ENCODE measurements at places on chromosomes 12 and 14. TPM values are rescaled to one million over a fixed set of nuclear protein-coding genes. Genes with fewer than 3 reads are reported as not detected.
A peak's percentile ranks its signal among the peaks of the same experiment; 100 is the strongest.

The KRT73 gene
- total RNA-seq: not detected

The ARHGEF40 gene
- 18.6 TPM for total RNA-seq

GRCh38 chr14:52051871-52052270, 17.0 kb downstream of the NID2 start:
- ATAC-seq: no peak
- H3K27ac ChIP-seq: peak overlapping the region; percentile 90
- H3K36me3 ChIP-seq: peaks cover 6% of the 10 kb centered on the region
- peak overlapping the region; percentile 4 for H3K4me3 ChIP-seq

DNA sequence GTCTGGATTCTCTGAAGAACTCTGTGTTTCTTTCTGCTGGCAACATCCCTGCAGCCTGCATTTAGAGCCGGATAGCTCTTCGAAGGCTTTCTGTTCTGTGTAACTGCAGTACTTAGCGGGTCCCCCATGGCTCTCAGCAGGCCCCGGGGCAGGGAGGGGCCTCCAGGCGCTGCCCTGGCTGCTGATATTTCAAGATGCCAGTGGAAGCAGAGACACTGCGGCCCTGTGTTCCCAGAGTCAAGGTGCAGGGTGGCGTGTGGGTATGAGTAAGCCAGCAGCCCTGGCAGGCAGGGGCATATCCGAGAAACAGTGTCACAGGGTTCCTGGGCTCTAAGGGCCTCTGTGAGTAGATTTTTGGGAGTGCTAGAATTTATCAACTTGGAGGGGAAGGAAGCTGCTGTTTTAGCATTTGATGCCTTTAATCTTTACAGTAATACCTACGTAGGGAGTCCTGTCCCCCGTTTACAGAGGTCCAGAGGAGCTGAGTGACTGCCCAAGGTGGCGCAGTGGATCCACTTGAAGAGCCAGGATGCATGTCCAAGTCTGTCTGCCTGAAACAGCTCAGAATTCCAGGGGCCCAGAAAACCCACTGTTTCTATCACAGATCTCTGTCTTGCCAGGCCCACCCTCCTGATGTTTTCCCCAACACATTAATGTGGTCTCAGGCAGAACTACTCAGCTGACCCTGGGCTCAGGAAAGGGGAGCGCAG, 16.2 kb downstream of the ESRRB start:
- H3K4me1 ChIP-seq: no peaks in the 10 kb centered on the region
- no peaks in the 10 kb centered on the region for H3K36me3 ChIP-seq
- H3K27ac ChIP-seq: no peak overlapping the region
- H3K27me3 ChIP-seq: peaks cover 36% of the 10 kb centered on the region
- no peak overlapping the region for H3K4me3 ChIP-seq

Measured in gastroesophageal sphincter (tissue), 4 donors.